ENCODE measurements at places on chromosomes 1 and 21.

GRCh38 chr1:117591252-117591651 lies 14.6 kb upstream of the TENT5C start:
- DNase-seq, result no peak

GRCh38 chr21:41610042-41610839 lies 102.3 kb upstream of the TMPRSS2 start:
- DNase-seq, result no peak

- no peak for DNase-seq
Measured at GRCh38 chr1:23593556-23594148, 34.4 kb upstream of the ID3 start.

- no peak for DNase-seq
Measured at GRCh38 chr1:3277011-3277471, 177.4 kb upstream of the ARHGEF16 start.

GRCh38 chr21:17003763-17004373 lies 509.0 kb upstream of the CXADR start:
- DNase-seq, result no peak

DNA sequence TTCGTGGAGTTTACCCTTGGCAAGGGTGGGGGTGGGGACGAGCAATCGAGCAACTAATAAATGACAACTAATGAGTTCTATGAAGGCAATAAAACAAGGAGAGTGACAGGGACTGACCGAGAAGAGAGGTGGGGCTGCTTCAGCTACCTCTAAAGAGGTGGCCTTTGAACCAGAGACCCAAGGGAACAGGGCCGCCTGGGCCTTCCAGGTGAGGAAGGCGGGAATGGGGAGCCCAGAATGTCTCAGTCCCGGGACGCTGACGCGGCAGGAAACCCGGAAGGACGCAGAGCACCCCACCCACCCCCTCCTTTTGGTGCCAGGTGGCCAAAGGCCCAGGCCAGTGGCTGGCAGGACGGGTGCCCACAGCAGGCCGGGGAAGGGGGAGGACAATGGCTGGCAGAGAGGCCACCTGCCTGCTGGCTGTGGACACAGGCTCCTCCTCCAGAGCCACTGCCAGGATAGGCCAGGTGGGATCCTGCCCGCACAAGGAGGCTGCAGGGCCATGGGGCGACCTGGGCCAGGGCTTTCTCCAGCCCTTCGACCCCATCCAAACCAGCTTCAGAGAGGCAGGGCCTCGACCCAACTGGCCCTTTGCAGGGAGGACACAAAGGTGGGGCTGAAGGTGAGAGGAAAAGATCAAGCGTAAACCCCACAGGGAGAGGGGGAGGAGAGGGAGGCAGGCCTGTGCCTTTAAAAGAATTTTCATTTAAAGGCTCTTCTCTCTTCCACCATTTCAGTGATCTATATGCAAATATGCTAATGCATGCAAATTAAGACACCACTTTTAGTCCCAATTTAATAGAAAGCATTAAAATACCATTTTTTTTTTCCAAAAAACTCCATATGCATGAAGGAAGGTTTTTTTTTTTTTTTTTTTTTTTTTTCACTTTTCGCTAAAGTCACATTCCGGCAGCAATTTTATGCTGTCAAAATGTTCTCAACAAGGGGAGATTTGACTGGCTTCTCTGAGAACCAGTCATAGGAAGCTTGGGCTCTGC lies 58.1 kb downstream of the CASZ1 start:
- DNase-seq, result no peak

DNA sequence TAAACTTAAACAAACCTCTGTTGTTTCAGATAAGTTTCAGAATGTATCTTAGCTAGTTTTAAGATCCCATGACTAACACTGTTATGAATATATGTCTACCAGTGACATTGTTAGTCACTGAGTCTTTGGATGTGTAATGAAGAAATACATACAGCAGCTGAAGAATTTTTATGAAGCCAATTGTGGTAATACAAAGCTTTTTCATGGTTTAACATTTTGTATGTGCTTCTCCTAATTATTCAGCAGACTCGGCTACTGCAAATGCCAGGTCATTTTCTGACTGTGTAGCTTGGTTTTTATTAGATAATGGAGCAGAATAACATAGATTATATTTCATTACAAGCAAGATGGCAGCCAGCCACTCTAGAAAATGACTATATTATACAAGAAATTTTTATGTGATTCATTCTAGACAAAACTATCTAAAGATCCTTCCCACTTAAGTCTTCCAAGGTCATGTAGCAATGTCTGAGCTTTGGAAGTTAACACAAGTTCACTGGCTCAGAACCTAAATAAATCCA lies 147.8 kb downstream of the TNFSF18 start:
- DNase-seq, result no peak

DNA sequence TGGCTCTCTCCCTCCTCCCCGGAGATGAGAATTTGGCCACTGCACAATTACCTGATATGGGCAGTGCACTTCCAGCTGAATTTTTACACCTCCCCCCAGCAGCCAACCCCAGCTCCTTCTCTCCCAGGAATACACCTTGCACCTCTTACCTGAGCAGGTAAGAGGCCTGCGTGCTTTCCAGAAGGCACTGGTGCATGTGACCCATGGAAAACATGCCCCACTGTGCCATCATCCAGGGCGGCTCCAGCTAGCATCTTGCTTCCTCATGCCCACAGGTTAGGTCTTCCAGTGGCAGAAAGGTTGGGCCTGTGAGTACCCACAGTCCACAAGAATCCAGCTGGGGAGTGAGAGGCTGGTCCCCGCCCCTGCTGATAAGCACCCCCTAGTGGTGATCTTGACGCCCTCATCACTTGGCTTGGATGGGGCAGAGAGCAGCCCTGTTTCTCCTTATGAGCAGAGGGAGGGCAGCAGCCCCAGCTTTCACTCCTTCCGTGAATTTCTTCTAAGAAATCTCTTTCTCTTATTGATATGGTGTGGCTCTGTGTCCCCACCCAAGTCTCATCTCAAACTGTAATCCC lies 57.8 kb downstream of the EDARADD start:
- peak; percentile 31 for DNase-seq

GRCh38 chr21:42561762-42562650 lies 48.4 kb downstream of the SLC37A1 start:
- DNase-seq, result no peak

DNA sequence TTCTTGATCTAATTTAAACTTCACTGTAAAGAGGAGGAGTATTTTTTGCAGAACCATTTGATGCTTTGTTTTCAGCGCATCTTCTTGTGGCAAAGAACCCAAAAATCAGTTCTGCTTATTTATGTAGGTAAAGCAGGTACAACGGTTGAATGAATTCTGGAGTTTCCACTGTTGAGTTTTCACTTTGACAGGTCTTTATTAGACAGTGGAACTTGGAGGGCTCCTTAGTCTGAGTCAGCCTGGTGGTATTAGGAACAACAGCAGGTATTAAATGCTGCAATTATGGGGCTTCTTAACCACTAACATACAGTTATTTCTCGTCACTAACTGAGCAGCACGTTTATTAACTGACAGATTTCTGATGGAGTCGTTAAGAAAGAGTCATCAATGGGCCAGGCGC lies 1.2 kb downstream of the LRIG2 start:
- no peak for DNase-seq

DNA sequence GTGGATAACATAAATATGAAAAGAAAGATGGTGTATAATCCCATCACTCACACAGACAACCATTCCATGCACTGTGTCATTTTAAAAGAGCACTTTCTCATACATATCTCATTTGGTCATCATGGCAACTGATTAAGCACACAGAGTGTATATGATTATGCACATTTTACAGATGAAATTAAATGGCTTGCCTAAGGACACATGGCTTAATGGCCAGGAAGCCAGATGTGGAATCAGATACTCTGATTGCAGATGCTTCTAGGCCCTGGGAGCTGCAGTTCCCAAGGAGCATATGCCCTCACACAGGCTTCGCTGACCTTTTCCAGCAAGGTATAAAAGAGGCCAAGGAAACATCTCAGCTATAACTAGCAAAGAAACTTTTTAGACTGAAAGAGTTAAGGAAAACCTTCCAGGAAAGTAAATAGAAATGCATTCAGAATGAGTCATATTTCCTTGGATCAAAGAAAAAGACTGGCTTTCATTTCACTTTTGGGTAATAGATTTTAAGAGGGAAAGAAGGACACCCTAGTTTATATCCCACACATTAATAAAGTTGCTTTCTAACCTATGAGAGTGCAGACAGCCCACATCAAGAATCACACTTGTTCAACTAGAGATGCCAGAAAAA lies 19.6 kb upstream of the FAM89A start:
- no peak for DNase-seq

DNA sequence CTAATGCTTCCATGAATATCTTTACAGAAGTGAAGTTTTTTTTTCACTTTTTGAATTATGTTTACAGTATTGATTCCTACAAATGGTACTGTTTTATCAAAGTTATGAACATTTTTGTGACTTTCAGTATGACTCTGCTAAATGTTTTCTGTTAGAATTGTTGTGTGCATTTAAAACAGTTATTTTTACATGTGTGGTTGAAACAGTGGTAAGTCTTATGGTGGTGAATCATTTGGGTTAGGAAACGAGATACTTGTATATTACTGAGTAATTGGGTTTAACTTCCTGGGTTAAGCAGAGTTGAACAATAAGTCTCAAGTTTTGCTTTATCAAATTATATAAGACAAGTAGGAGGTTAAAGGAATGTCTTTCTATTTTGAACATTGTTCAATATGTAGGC lies 66.8 kb downstream of the VPS13D start:
- no peak for DNase-seq

DNA sequence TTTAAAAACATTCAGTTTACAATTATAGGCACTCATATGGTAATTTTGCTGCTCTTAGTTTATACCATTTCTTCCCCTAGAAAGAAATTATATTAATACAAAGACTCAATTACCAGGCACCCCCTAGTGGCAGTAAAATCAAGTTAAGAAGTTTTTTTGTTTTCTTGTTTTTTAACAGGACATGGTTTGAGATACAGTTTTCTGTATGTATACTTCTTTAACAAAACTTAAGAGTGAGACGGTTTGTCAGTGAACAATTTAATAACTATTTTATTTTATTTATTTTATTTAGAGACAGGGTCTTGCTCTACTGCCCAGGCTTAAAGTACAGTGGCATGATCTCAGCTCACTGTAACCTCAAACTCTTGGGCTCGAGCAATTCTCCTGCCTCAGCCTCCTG lies 224.6 kb downstream of the FAF1 start:
- DNase-seq, result no peak

GRCh38 chr21:39077876-39078275 lies 105.4 kb downstream of the PSMG1 start:
- DNase-seq, result no peak

DNA sequence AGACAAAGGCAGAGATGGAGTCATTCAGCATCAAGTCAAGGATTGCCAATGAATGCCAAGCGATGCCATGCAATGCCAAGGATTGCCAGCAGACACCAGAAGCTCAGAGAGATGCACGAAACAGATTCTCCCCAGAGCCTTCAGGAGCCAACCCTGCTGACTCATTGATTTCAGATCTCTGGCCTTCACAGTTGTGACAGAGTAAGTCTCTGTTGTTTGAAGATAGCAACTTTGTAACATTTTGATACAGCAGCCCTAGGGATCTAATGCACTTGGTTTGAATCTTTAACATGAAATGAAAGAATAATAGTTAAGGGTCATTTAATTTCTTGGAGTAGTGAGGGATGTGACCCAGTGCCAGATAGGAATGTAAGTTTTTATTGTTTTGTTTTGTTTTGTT lies 287.4 kb upstream of the RUNX1 start:
- DNase-seq, result no peak

DNA sequence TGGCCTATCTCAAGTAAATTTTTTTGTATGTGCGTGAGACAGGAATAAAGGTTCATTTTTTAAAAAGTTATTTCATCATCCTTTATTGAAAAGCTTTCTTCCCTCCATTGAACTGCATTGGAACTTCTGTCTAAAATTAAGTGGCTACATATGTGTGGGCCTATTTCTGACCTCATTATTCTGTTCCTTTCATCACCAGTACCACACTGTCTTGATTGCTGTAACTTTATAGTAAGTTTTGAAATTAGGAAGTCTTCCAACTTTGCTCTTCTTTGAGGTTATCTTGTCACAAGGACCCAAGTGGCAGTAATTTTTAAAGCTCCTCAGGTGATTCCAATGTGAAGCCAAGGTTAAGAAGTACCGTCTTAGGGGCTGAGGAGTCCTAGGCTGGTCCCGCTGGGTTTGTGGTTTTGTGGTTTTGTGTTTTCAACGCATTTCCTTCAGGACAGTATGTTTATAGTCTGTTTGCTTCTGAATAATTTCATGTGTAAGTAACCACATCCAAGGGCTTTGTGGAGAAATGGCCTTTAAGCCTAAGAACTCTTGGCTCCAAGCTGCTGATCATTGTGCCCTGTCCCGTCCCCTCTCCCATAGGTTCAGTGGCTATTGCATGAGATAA lies 12.4 kb upstream of the SCAF4 start:
- no peak for DNase-seq

DNA sequence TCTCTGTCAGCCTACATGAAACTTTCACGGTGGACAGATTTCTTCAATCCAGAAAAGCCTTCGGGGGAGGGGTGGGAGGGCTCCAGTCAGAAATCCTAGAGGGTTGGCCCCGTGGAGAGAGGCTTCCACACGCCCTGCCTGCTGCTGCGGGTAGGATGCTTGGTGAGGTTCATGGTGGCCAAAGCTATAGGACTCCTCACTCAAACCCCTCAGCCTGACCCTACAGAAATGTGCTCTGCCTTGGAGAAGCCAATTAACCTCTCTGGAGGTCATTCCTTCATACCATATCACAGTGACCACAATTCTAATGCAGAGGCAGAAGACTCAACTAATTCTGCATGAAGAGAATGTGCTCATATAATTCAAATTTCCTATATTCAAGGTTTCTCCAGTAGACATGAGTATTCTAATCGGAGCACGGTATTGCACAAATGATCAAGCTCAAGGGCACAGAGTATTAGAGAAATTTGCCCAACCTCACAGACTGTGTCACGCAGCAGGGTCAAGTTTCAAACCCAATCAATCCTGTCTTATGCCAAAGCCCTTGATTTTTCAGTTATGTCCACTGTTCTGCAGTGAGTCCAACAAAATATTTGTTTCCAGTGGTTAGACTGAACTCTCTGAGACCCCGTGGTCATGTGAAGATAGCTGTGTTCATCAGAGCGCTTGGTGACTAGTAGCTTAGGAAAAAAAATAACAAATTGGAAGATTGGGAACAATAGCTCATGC lies 104.8 kb downstream of the TOMM20 start:
- no peak for DNase-seq

GRCh38 chr1:116298746-116299145 lies 74.3 kb upstream of the ATP1A1 start:
- DNase-seq, result no peak

DNA sequence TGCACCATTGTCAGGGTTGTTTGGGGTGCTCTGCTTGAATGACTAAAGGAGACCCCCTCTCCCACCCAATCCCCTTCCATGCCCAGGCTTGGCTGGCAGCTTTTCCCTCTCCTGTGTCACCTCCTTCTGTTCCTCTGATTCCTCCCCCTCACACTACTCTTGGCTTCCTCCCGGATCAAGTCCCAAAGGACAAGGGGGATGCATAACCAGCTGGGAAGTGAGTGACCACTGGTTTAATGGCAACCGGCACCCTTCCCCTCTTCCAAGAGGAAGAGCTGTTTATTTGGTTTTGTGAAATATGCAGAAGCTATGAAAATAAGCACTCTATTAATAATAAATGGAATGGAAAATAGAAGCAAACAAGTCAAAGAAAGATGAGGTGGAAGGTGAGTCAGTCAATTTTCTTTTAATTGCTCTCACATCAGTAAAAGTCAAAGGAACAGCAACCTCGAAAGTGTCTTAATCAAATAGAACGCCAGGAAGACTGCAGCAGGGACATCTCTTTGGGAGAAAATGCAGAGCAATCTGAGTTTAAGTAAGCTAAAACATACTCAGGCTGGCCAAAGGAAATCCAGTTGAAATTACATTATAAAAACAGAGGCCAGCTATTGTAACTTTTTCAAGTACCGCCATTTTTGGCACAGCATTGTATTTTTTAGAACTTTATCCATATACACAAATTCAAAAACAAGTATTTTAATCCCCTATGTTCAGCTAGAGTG lies 322.5 kb downstream of the SIPA1L2 start:
- DNase-seq, result no peak
